ENCODE measurements at places on chromosomes 7 and 10. TPM values are rescaled to one million over a fixed set of nuclear protein-coding genes. Genes with fewer than 3 reads are reported as not detected.

DNA sequence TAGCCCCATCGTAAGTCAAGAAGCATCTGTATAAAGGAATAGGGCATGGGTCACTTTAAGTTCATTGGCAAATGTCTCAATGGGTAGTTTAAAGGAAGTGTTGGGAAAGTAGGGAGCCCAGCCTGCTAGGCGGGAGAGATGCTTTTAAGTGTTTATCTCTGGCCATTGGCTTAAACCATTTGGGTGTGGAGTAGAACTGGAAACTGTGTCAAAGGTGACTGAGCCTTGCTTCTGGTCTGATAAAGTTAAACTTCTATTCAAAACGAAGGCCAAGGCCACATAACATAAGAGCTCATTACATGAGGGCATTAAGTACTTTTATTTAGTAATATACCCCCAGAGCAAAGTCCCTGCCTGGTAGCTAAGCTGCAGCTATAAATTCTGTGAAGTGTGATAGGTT lies 148.7 kb downstream of the SPAG6 start:
- no peak for DNase-seq

DNA sequence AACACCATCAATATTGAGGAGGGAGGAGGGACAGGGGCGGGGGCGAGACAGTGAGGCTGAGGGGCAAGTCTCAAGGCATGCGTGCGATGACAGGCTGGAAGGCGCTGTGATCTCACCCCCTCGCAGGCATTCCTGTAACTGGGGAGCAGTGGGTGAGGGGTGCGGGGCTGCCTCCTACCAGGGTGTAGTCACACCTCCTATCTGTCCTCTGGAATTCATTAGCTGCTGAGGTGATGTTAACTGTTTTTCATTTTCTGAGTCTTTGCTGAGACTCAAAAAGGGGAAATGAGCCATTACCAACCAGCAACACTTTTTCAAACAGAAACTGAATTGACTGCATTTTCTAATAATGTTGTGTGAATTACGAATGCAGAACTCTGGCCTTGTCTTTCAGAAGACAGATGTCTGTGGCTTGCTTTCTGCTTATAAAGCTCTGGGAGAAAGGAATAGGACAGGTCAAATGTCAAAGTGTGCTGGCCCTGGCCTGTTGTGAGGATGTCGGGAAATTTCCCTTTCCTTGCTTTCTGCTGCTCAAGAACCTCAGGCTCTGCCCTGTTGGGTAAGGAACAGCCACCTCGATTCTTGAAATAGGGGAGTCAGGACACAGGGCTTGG lies 23.7 kb upstream of the CDH23 start:
- no peak for DNase-seq

GRCh38 chr10:100835810-100836209 lies 77.0 kb upstream of the SLF2 start:
- no peak for DNase-seq

DNA sequence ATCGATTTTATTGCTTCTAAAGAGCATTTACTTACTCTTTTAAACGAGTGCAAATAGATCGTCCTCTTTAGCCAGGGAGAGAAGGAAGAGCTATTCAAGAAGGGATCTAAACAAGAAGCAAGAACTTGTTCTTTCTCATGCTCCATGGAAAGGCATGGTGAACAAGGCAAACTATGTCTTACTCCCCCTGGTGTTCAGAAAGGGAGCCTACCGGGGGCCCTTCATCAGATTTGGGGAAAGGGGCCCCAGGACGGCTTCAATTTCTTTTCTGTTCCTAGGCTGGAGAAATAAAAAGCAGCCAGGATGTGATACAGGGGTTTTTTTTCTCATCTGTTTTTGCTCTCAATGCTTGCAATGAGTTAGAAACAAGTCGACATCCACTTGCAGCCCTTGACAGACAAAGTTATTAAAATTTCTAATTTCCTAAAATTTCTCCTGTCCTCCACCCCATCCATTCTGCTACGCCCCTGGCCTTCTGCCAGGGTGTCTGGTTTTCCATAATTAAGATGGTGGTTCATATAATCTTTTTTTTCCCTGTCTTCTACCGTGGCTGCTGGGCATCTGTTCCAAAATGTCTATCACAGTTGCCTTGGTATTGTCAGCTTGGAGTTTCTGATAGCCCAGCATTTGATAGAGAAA lies 214.4 kb downstream of the CREB5 start:
- DNase-seq = no peak

DNA sequence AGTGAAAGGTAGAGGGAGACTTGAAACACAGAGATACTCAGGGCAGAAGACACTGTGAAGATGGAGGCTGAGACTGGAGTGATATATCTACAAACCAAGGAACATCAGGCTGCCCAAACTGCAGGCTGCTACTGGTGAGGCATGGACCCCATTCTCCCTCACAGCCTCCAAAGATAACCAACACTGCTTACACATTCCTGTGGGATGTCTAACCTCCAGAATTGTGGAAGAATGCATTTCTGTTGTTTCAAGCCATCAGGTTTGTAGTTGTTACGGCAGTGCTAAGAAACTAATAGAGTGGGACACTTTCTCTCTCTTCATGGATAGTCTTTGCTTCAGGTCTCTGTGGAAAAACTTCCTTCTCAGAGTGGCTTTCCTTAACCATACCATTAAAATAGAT lies 182.6 kb upstream of the TMEM106B start:
- no peak for DNase-seq

DNA sequence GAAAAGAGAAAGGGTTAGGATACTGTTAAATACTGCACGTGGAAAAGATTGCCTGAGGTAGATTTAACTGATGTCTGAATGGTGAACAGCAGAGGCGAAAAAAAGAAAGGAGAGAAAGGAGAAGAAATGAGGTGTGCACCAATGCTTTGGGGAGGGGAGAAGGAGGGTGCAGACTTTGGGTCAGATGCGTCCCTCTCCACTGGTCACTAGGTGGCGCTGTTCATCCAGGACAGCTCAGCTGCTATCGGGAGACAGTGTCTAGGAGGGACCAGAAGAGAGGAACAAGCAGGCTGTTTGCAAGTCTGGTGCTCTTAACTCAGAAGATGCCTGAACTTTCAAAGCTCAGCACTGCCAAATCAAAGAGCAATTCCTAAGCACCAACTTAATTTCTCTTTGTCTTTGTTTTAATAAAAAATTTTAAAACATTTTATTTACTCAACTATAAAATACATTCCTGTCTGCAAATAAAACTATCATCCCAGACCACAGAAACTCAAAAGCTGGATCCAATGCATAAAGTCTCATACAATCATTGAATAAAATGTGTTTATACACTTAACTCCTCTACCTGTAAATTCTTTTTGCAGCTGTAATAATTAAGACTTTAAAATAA lies 83.9 kb upstream of the PDLIM1 start:
- DNase-seq = peak; percentile 54

GRCh38 chr7:48052748-48053147 lies 17.4 kb downstream of the C7orf57 start:
- DNase-seq = no peak

GRCh38 chr10:131725581-131726069 lies 175.2 kb upstream of the PPP2R2D start:
- peak; percentile 24 for DNase-seq

DNA sequence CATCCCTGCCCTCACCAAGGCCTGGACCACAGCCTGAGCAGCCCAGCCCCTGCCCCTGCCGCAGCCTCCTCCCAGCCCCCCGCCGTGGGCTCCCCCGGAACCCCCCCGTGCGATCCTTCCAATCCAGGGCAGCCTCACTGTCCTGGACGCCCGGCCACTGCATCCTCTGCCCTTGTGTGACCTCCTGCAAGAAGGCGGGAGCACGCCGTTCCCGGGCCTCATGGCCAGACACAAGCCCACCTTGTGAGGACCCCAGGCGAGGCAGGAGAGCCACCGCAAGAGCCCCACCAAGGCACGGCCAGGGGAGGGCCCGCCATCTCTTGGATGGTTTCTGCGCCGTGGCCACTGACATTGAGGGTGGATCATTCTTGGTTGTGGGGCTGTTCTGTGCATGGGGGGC lies 7.8 kb upstream of the LFNG start:
- DNase-seq = no peak

DNA sequence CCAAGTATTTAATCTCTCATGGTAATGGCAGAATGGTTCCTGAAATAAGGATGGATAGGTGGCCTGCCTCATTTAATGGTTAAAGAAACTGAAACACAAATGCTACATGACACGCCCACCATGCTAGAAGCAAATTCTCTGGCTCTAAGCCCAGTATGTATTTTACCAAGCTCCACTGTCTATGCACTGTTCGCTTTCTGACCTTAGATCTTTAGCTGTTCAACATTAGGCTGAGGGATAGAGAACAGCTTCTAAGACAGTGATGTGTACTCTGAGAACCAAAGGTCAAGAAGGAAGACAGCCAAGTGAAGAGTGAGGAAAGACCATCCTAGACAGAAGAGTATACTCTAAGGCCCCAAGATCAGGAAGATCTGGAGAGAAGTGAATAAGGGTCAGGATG lies 26.6 kb downstream of the FAM3C start:
- DNase-seq = no peak

DNA sequence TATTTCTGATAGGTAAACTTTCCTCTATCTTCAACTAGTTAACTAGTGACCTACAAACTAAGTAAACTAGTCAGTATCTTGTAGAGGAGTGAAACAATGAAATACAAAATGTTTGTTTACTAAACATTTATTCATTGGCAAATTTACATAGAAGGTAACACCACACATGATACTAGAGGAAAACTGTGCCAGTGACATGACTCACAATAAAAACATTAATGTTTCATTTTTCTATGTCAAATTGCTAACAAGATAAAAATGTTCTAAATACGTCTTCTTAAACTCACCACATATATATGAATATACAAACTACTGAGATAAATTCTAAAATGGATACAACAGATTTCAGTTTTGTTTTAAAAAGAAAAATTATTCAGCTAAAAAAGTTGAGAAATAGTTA lies 471.3 kb downstream of the PARD3 start:
- no peak for DNase-seq

DNA sequence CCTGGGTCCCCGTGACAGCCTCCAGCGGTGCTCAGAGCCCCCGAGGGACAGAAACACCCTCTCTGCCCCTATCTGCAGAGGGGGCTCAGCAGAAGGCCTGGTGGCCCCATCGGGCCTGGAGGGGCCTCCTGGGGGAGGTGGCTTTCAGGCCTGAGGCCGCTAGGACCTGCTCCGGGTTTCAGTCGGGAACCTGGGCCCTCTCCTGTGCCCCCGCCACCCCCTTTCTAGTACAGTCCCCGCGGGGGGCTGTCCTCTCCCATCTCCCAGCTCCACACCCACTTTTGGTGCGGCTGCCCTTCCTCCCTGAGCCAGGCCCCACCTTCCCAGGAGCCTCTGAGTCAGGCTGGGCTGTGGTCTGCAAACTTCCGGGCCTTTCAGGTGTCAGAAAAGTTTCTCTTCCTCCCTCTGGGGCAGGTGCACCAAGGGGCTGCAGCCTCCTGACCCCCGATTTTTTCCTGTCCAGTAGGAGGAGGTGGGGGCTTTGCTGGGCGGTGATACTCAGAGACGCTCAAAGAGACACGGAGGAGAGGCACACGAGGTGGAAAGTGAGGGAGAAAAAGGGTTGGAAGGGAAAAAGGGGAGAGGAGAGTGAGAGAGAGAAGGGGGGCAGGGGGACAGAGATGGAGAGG lies 692 bp downstream of the CARD11 start:
- no peak for DNase-seq

GRCh38 chr10:71725998-71726579 lies 6.5 kb upstream of the C10orf105 start:
- DNase-seq = no peak

DNA sequence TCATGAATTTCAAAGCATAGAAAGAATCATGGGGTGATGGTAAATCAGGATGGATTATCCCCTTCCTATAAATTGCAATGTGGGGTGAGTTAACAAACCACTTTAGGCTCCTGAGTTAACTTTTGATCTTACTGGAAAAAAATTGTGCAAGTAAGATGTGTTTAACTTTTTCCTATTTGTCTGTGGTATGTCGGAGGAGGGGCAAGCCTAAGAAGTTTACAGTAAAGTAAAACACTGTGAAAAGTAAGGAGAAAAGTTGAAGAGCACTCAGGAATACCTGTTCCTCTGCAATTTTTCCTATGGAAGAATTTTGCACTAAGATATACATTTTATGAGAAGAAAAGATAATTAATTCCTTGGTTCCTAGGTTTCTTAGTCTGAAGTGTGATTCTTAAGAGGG lies 44.4 kb downstream of the IFIT5 start:
- no peak for DNase-seq

DNA sequence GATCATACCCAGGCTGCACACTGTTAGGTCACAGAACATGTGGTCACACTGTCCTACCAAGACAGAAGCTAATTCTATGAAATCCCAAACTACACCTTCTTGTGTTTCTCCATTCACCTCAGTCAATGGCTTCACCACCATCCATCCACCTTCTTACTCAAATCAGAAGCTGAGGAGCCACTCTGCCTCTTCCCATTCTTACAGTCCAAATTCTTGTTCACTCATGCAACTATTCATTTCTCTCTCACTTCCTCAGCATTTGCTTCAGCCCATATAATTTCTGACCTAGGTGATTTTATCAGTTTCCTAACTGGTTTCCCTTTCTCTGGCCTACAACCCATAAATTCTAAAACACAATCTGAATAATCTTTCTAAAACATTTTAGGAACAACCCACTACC lies 229.2 kb downstream of the LRRN3 start:
- no peak for DNase-seq

DNA sequence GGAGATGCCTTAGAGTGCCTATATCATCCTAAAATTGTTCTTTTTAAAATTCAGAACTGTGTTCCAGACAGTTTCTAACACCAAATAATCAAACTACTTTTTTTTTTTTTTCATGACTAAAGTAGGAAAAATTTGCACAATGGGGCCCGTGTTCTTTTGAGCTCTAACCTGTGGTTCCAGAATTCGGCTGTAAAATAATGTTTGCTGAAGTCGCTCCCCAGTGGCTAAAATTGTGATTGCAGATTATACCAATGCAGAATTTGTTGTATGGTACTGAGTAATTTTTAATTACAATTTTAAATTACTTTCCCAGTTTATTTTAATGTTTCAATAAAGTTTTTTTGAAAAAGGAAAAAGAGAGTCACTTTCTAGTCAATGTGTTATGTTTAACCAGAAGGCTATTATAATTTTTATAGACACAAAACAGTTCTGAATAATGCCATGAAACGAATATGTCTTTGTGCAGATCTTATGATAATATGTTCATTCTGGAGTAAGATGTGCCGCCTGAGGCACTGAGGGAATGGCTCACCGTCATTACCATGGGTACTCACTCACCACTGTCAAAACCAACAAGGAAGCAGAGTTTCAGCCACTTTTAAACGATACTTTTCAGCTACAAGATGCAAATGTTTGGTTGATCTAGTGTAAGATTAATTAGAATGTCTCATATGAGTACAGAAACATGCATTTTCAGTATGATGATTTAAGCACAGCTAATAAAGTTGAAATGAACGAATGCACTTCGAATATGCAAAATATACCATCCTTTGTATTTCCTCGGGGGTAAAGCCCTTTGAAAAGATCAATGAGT lies 173.6 kb downstream of the PRKCQ start:
- no peak for DNase-seq

- no peak for DNase-seq
Observed at GRCh38 chr10:19659920-19660655, 156.1 kb upstream of the PLXDC2 start.

GRCh38 chr7:33601101-33601500 lies 304.2 kb upstream of the BMPER start:
- DNase-seq = no peak

Gene SYT15B
- total RNA-seq = 1.0 TPM

Gene MUC12
- total RNA-seq = 0.62 TPM

Gene ENO4
- 0.72 TPM for total RNA-seq

Gene BHLHA15
- not detected for total RNA-seq

Gene TMEM229A
- total RNA-seq = 0.66 TPM

Measured in ovary (tissue), 10 donors.